ENCODE measurements at places on chromosomes 5 and 9.

- DNase-seq: no peak
Measured at GRCh38 chr5:111313017-111313724, 89.0 kb downstream of the CAMK4 start.

DNA sequence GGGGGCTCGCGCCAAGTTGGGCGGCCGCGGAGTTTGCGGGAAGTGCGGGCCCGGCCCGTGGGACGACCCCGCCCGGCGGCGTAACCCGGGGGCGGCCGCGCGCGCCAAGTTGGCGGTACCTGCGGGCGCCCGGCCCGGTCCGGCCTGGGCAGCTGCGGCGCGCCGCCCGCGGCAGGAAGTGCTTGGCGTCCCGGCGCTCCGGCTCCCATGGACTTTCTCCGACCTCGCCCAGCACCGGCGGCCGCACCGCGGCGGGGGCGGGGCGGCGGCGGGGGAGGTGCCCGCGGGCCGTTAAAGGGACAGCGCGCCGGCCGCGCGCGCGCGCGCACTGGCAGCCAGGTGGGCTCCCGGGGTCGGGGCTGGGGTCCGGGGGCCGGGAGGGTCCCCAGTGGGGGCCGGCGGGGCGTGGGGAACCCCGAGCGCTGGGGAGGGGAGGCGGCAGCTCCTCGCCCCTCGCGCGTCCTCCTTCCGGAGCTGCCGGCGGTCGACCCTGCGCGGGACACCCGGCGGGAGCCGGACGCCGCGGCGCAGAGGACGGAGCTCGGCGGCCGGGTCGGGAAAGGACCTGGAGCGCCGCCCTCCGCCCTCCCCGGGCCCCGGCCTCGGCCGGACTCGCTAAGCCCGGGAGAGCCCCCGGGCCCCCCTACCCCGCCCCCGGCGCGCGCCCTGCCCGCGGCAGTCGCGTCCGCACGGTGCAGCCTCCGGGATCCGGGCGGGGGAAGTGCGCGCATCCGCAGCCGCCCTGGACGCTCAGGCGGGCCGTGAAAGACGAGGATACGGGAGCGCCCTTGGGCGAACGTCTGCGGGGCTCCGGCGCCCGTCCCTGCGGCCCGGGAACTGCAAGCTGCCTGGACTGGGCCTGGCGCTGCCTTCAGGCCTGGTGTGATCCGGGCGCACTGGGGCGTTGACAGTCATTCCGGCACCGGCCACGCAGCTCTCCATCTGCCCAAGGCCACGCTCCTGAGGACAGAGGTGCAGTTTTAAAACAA is at the start of gene NACC2:
Gene NACC2 (minus strand): TSS at position 220 of the 989 bp plus-strand sequence. CDS start 44,768 bp downstream, outside the sequence.
- DNase-seq: peak; percentile 53

GRCh38 chr5:113495422-113495841 is 7.2 kb upstream of the MCC start:
- no peak for DNase-seq

DNA sequence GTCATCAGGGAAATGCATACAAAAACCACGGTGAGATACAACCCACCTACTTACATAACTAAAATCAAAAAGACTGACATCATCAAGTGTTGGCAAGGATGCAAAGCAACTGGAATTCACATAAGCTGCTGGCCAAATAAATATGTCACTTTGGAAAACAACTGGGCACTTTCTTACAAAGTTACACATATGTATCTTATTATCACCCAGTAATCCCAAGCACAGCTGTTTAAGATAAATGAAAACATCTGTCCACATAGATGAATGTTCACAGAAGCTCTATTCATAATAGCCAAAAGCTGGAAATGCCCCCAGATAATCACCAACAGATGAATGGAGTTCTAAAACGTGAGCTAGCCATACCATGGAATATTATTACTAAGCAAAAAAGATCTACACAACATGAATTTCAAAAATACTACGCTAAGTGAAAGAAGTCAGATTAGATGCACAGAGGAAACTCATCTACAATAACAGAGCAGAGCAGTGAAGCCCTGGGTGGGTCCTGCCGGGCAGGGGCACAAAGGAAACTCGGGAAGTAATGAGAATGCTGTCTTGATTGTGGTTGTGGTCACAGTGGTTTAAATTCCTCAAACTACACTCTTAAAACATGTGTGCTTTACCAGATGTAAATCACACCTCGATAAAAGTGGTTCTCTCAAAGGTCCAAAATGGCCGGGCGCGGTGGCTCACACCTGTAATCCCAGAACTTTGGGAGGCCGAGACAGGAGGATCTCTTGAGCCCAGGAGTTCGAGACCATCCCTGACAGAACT is 8.5 kb downstream of the CAMSAP1 start:
- no peak for DNase-seq

- DNase-seq: no peak
Measured at GRCh38 chr9:77000330-77000729, 19.1 kb upstream of the FOXB2 start.

DNA sequence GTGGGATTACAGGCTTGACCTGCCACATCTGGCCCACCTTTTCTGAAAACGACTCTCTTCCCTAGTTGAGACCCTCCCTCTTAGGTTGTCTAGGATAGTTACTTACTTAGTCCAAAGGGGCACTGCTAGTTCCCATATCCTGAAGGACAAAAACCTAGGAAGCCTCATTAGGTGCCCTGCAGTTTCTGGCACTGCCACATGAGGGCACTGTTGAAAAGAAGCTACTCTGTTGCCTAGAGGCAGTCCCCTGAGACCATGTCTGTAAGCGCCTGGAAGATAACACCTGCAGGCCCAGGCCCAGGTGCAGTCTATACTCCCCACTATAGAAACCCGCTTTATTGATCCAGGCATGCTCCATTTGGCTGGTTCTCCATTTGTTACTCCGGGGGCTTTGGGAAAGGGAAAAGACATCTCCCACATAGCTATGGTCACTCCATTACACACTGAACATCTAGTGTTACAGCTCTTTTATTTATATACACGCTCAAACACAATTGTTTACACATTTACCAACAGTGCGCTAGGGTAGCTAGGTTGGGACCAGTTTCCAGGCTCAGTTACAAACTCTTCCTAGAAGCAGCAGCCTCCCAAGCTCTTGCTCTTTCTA is 73.4 kb upstream of the PPARGC1B start:
- DNase-seq: peak; percentile 61

- DNase-seq: no peak
Measured at GRCh38 chr9:38768351-38768761, 48.4 kb upstream of the FAM240B start.

Measured in activated T-cell treated with anti-CD3 and anti-CD28 coated beads, Interleukin-2, amount 50 U/mL, for 48 hours (primary cell).